EH (cell line): ENCODE measurements at places on chromosomes 1 and 21.

DNA sequence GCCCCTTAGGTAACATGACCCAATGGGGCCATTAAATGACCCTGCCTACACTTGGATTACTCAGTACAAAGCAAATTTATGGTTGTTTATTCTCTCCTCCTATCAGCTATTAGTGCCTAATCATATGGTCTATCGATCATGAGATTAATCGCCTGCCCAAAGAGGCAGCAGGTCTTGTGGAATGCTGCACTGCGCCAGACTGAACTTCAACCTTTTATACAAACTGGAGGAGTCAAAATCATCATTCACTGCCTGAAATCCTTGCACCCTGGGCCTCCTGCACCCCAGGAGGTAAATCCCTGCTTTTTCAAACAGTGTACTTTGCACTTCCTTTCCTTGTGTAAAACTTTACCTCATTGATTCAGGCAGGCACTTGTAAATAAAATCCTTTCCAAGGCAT lies 69.7 kb downstream of the NFIA start:
- DNase-seq, result no peak

GRCh38 chr1:95216292-95216990 lies 17.6 kb upstream of the RWDD3 start:
- DNase-seq, result no peak

GRCh38 chr1:66335859-66336640 lies 197.9 kb upstream of the SGIP1 start:
- peak; percentile 83 for DNase-seq

DNA sequence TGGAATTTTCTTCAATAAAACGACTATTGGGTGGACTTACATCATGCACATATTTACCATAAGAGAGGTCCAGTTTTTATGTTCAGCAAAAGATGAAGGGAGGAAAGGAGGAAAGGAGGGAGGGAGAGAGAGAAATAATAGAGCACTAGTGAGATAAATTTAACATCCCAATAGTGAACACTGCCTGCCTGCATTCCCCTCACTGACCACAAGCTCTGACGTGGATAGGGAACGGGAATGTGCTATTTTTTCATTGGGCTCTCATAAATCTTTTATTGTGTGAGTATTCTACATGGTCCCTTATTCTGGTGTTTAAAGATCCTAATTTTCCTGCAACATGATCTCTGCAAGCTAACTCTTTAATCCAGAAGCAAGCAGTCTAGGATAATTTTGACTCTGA lies 82.1 kb downstream of the TTC3 start:
- DNase-seq, result peak; percentile 88

DNA sequence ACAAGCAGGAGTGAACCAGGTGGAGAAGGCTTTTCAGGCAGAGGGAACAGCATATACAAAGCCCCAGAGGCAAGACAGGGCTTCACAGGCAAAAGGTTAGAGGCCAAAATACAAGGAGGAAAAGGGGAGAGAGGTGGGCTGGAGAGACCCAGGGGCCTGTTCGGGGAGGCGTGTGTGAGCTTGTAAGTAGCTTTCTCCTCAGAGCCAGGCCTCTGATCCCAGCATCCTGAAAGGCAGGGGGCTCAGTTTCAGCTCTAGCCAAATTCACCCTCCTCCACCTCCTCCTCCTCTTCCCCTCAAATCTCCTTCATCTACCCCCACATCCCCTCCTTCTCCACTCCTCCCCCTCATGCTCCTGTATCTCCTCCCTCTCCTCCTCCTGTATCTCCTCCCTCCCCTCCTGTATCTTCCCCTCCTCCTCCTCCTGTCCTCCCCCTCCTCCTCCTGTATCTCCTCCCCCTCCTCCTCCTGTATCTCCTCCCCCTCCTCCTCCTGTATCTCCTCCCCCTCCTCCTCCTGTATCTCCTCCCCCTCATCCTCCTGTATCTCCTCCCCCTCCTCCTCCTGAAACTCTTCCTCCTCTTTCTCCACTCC lies 148.6 kb downstream of the ST6GALNAC5 start:
- no peak for DNase-seq

DNA sequence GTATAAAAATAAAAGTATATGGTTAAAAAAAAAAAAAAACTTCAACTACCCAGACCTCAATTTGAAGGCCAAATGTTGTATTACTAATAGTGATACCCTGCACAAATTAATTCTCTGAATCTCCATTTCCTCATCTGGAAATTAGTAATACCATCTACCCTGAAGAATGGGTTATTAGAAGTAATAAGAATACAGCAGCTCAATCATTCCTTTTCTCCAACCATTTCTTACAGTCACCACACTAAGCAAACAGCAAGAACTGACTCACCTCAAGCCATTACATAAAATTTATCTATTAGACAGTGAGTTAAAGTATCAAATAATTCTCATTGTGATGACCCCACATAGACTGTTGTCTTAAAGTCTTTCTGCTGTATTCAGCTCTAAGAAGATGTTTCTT lies 39.6 kb downstream of the RERE start:
- no peak for DNase-seq
